ENCODE measurements at places on chromosomes 6 and 20.

- DNase-seq: no peak
Observed at GRCh38 chr6:70225055-70225454, 77.8 kb downstream of the COL9A1 start.

- DNase-seq: no peak
Observed at GRCh38 chr20:35912881-35913280, 41.4 kb downstream of the SCAND1 start.

- no peak for DNase-seq
Observed at GRCh38 chr6:150741633-150742200, 123.8 kb upstream of the MTHFD1L start.

DNA sequence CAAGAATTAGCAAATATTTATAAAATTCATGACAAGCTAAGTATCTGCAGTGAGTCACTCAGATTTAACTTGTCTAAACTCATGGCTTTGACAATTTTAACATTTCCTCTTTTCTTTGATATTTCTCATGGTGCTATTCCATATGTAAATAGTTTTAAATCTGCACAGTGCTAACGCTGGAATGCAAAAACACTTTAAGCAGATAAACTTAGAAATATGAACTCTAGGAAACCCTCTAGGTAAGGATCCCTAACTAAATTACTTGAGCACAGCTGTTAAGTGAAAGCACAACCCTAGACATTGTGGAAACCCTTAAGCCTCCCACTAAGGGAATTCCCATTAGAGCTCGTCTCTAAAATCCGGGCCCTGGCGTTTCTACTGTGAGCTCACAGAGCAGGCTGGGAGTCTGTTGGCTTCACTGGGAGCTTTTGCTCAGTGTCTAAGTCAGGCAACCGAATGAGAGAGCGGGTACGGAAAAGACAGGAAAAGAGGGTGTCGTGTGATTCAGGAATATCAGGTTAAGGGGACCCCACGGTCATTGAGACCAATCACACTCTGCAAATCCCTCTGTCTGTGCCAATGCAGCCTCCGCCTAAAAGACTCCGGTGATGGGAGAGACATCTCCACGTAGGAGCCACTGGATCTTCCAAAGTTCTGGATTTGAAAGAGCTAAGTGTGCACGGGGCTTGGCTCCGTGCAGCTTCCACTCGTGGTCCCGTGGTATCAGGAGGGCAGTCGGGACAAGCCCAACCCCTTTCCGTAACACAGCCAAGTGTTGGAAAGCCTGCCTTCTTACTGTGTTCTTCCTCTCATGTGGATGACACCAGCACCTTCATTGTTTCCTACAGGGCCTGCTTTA lies 112.3 kb upstream of the RPS6KA2 start:
- no peak for DNase-seq

DNA sequence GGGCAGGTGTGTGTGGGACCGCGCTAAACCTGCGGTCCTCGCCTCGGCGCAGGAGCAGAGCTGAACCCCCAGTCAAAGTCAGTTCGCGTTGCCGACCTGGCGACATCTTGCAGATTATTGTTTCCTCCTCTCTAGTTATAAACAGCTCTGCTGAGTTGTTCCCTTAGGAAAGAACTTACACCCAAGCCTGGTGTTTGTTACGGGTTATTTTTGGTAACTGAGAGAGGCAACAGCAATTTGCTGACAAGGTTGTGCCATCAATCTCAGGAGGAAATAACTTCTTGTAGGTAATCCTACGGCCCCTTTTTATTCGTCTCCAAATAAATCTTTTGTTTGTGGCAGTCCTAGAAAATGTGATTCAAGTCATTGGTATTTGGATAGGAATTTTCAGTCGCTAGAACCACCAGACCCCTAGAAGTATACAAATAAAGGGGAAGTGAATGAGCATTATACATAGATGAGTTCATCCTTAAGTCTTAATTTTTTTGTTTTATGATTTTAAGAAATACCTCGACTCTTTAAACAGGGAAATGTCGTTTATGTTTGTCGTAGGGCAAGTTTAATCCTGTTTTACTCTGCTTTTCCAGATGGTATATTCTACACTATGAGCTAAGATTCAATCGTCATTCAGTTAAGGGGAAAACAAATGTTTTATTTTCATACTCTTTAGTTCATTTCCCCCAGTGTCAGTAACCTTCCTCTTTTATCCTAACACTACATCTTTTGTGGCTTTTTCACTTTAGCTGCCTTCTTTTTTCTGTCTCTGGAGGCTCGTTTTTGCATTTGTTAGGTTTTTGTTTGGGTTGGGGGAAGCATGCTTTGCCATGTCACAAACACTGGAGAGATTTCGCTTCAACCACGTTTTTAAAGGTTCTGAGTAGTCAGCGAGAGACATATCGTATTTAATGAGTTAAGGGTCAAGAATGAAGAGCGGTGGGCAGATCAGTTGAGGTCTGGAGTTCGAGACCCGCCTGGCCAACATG lies 1.2 kb downstream of the PM20D2 start:
- DNase-seq: no peak

- no peak for DNase-seq
Observed at GRCh38 chr20:47167846-47168245, 188.7 kb downstream of the ZMYND8 start.

DNA sequence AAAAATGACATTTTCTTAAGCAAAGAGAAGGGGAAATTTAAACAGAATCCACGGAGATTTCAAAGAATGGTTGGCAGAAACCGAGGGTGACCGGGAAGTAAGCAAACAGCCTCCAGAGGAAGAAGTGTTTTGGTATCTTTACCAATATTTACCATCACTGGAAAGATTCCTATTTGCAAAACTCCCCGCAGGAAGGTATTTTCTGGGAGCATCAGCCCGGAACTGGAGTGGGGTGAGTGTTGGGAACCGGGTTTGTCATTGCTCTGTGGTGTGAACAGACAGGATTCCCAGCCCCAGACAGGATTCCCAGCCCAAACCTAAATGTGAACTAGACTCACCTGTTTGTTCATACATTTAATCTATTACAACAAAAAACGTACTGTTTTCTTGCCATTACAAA lies 19.2 kb upstream of the DACT2 start:
- DNase-seq: no peak

DNA sequence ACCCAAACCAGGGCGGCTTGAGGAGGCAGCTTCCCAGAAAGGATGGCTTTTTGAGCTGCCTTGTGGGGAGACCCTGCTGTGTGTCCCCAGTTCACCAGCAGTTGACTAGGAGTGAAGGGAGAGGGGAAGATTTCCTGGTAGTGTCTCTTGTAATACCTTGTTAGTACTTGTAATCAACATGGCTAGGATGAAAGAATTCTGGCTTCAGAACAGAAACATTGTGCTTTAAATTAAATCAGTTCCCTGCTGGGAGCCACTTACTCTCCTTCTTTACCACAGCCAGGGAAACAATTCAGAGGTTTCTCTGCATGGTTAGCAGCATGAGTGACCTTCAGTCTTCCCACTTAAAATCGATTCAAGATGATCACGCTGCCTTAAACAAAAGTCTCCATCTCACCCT lies 525.4 kb upstream of the ID4 start:
- DNase-seq: no peak

DNA sequence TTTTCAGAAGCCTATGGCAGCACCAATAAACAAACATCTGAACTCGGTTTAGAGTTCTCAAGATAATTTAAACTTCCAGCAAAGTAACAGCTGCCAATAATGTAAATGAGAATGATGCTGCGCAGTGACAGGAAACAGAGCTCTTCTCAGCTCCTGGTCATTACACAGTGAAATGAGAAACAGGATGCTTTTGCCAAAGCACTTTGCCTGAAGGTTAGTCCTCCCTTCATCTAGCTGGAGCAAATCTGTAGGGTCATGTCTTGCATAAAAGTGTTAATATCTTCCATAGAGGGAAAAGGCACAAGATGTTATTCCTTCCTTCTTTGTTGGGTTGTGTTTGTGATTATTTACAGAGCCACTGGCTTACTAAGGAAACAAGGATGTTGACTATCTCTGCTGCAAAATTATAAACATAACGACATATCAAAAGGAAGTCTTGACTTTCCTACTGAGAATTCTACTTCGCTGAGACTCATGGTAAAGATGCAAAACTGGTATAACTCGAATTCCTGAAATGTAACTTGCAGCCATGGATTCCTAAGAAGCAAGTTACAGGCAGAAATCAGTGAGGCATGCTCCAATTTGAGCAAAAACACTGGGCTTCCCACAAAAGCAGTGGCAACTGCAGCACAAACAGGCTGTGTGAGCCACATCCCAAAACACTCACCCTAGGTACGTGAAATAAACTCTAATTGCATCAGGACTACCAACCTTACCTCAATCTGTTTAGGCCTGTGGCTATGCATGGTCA lies 102.5 kb upstream of the BEND6 start:
- DNase-seq: no peak

GRCh38 chr6:146553377-146554135 lies 9.9 kb downstream of the RAB32 start:
- DNase-seq: no peak

DNA sequence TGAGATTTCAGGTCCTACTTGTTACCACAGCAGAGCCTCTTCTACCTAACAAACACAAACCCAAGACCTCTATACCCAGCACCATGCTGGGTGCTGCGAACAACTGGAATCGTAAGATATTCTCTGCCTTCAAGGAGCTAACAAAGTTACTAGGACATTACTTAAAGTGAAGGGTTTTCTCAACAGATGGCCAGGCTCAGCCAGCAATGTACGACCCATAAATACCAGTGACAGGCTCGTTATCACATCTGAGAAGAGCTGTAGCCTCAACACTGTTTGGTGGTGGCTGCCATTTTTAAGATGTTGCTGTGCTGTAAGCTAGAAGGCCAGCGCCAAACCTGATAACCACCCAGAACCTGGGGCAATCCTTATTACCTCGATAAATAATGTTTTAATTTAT lies 406.5 kb downstream of the KIF16B start:
- no peak for DNase-seq

DNA sequence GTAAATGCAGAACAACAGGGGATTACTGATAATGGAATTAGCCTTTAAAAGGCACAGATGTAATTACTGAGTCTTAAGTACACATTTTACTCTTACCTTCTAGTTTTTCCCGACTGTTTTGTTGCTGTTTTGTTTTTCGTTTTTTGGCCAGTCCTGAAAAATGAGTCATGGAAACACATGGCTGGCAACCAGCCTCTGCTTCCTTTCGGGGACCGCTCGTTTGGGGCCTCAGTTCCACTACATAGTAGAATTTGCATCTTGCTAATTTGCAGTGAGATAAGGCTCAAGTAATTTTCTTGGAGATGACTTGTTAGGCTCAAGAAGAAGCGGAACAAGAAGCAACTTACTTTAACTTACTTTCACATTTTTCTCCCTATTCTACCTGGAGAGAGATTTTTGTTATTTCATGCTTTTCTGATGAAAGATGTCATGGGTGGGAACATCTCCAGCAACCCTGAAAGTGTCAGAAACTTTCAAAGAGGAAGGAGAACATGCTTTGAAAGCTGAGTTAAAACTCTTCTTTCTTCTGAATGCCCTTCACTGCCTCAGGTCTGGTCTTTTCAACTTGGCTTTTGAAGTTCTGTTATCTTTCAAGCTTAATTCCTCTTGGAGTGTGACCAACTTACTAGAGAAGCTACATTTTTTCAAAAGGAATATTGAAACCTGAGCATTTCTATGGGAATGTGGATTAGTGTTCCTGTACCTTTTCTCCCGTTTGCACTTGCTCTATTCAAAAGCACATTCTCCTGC lies 71.5 kb upstream of the HDAC2 start:
- DNase-seq: no peak

- DNase-seq: no peak
Observed at GRCh38 chr6:36559011-36559793, 11.9 kb upstream of the STK38 start.

DNA sequence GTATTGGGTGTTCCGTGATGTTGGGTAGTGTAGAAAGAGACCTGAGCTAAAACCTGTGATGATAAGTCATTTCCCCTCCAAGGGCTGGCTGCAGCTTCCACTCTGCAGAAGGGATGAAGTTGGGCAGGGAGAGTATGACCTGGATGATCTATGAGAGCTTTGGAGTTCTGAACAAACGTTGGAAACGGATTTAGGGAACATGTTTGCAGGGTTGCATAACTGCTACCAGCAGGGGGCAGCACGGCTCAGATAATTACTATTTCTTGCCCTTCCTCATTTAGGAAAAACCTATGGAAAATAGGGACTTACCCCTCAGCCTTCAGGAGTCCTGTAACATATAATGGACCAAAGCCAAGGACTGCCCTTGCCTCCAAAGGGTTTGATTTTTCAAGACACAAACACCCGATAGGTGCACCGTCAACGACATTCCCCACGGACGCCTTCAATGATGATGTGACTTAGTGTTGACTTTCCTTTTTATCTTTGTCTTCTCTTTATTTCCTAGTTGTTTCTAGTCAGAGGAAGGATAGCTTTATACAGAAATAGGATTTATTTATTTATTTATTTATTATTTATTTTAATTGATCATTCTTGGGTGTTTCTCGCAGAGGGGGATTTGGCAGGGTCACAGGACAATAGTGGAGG lies 164.9 kb upstream of the SASH1 start:
- peak; percentile 47 for DNase-seq

DNA sequence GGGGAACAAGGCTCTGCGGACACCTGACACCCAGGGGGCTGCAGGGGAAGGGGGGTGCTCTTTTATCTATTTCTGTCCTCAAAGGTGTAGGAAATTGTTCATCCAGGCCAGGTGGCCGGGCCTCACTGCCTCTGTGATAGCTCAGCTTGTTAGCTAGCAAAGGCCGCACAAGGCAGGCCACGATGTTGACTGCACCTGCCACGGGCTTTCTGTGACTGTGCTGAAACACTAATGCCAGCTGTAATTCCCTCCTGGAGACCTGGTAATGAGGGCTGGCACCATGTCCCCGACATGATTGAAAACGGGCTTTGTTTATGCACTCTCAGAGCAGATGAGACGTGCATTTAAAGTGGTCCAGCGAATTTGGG lies 61.4 kb upstream of the APCDD1L start:
- no peak for DNase-seq

- DNase-seq: no peak
Observed at GRCh38 chr6:23524548-23524947, 601.5 kb upstream of the NRSN1 start.

DNA sequence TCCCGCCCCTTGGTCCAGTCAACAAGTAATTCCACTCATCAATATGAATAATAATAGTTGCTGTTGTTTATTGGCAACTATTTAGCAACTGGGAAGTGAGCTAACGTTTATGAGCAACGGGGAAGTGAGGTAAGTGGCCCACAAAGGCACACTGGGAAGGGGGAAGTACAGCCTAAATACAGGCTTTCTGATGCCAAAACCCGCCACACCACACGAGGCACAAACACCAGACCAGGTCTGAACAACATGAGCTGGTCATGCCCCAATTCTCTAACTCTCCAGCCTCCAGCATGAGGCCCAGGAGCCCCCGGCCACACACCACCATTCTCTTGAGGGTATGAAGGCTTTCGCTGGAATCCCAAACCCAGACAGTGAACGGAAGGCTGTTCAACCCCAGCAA lies 50.8 kb downstream of the PREX1 start:
- no peak for DNase-seq
